ENCODE measurements at places on chromosomes 12 and 14. TPM values are rescaled to one million over a fixed set of nuclear protein-coding genes. Genes with fewer than 3 reads are reported as not detected.

The COCH gene
- 1.7 TPM for polyA plus RNA-seq

The PLEK2 gene
- polyA plus RNA-seq: 22.0 TPM

The CAPS2 gene
- polyA plus RNA-seq: 4.1 TPM

The RHOJ gene
- polyA plus RNA-seq: 6.0 TPM

The CLEC6A gene
- polyA plus RNA-seq: 0.02 TPM

The CCND2 gene
- 16.0 TPM for polyA plus RNA-seq

The SYCP3 gene
- 1.4 TPM for polyA plus RNA-seq

The OVCH1 gene
- polyA plus RNA-seq: 0.09 TPM

The KCNK13 gene
- 1.0 TPM for polyA plus RNA-seq

The WNT5B gene
- polyA plus RNA-seq: 4.1 TPM

The MYO1A gene
- polyA plus RNA-seq: 0.52 TPM

Data from thymus (tissue), 14 donors.